Fibroblast of villous mesenchyme (primary cell): ENCODE measurements at places on chromosomes 3 and 15.

DNA sequence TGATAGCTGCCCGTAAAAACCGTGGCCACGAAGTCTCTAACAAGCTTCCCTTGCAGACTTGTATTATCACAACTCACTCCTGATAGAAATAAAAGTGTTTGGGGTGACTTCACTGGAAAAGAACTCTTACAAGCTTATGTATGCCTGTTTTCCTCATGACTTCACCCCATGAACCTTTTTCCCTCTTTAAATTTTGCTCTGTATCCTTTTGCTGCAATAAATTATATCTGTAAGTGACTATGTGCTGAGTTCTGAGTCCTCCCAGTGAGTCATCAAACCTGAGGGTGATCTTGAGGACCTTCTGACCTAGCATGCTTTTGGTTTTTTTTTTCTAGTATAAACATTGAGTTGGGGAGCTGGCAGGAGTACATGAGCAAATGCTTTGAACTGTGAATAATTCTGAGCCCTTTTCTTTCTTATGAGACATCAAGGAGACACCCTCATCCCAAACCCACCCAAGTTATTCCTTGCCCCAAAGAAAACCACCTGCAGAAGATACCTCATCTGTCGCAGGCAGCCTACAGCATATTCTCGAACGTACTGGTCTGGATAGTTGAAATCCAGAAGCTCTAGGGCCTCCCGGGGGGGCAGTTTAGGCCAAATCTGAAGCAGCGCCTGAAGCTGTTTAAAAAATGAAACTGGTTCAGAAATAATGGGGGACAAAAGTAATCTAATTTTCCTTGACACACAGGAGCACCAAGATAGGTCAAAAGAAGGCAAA, 85.9 kb downstream of the FAIM start:
- peak; percentile 98 for DNase-seq

DNA sequence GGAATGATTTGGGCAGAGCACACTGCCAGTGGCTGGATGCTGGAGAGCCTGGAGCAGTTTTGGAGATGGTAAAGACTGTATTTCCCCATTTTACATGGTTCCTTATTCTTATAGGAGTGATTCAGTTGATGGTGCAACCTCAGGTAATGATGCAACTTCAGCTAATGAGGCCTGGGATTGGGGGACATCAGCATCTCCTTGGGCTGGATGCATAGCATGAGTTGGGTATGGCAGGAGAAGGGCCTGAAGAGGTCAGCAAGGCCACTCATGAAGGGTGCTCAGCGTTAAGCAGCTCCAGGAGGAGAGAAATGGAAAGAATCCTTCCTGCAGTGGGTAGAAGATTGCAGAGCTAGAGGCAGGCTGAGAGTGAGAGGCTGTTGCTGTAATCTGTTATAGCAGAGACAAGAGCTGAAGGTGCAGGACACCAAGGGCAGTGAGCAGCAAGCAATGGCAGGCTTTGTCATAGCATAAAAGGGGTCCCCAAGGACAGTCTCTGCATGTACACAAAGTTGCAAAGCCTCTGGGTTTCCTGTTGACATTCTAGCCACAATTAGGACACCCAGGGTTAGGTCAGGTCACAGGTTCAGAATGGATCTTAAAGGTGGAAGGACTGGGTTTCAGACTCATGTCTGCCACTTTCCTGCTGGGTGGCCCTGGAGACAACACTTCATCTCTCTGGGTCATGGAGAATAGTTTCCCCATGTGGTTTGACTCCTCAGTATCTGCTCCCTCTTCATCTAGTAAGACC, 29.5 kb upstream of the SNRK start:
- no peak for DNase-seq

- no peak for DNase-seq
Measured at GRCh38 chr3:56053727-56054126, 414.5 kb downstream of the ERC2 start.

GRCh38 chr3:14467814-14468620, 65.6 kb downstream of the SLC6A6 start:
- peak; percentile 26 for DNase-seq

GRCh38 chr15:89912674-89913396, at the start of gene ARPIN:
TSS of gene ARPIN (minus strand) at chr15:89912952. CDS start at chr15:89912835, 117 bp downstream.
- peak; percentile 56 for DNase-seq

DNA sequence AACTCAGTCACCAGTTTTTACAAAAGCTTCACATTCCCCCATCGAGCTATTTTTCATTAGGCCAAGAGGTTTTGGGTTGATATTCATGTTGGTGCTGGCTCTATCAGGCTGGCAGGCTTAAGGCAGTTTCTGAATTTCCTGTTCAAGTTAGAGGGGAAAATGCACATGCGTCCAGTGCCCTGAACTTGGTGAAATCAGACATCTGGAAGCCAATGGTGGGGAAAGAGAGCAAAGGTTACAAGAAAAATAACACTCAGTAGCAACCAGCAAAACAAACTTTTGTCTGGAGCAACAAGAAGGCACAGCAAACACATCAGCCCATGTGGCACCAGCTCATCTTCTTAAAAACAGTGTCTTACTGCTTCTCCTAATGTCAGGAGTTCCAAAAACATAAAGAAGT, 155.6 kb upstream of the TSC22D2 start:
- peak; percentile 85 for DNase-seq

DNA sequence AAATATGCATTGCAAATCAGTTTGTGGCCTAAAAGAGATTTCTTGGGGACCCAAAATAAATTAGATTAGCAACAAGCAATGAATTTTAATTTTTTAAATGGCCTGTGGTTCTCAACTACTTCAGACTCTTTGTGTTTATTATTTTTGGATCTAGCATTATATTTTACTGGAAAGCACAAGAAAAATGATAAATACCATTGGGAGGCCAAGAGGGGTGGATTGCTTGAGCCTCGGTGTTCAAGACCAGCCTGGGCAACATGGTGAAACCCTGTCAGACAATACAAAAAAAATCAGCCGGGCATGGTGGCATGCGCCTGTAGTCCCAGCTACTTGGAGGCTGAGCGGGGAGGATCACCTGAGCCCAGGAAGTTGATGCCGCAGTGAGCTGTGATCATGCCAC, 13.6 kb downstream of the LACTB start:
- no peak for DNase-seq

GRCh38 chr3:16513141-16514020, at the start of gene RFTN1:
TSS of gene RFTN1 (minus strand) at chr3:16513699. CDS start at chr3:16493869, 19,830 bp downstream.
- peak; percentile 69 for DNase-seq

GRCh38 chr3:34176723-34177122, 378.3 kb downstream of the PDCD6IP start:
- no peak for DNase-seq

GRCh38 chr15:71149646-71150557, 34.6 kb downstream of the THSD4 start:
- peak; percentile 47 for DNase-seq

GRCh38 chr3:177948716-177949425, 587.4 kb upstream of the KCNMB2 start:
- DNase-seq: no peak

- DNase-seq: no peak
Measured at GRCh38 chr15:48814286-48814685, 3.4 kb upstream of the CEP152 start.

- DNase-seq: no peak
Measured at GRCh38 chr3:73804204-73804603, 179.5 kb upstream of the PDZRN3 start.

DNA sequence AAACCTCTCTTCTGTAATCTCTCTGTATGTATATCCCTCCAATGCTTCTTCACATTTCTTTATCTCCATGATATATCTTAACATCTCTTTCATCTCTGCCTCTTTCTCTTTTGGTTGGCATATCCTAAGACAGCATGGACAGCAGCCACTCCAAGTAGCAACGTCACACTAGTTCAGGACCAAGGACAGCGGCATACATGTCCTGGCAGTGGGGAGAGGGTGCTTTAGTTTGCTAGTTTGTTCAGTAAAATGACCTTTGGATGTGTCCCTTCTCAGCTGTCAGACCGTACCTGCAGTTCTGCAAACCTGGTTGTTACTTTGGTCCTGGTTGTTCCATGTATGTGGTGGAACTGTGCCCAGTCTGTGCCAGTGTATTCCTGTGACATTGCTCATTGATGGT, 225.6 kb upstream of the ROPN1 start:
- DNase-seq: peak; percentile 74

DNA sequence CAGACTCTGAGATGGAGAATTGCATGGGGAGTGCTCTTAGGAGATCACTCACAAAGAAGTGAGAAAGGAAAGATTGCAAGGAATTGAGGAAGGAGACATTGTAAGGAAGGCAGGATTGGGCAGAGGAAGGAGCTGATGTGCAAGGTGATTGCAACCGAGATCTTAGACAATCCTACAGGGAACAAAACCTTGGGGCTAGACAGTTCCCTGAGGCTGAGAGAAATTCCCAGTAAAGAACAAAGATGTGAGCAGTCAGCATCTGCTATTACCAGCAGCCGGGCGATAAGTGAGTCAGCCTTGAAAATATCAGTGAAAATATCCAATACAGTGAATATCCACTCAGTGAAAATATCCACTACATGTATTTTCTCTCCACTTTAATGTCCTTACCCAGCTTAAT, 143.6 kb upstream of the TBC1D5 start:
- no peak for DNase-seq

DNA sequence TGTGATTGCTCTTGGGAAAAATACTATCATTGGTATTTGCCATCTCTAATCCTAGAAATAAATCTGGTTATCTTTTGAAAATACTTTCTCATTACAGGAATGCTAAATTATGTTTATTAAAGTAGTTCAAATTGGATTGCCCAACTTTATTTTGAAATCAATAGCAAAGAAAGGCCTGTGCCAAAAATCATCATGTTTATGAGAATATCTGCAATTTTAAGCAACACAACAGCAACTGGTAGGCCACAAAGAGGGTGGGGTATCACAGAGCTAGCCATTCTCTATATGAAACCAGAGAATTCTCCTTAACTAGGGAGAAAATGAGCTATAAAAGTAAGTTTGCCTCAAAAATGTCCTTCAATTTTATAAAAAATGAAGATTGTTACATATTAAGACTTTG, 11.9 kb upstream of the TM4SF19 start:
- DNase-seq: no peak

DNA sequence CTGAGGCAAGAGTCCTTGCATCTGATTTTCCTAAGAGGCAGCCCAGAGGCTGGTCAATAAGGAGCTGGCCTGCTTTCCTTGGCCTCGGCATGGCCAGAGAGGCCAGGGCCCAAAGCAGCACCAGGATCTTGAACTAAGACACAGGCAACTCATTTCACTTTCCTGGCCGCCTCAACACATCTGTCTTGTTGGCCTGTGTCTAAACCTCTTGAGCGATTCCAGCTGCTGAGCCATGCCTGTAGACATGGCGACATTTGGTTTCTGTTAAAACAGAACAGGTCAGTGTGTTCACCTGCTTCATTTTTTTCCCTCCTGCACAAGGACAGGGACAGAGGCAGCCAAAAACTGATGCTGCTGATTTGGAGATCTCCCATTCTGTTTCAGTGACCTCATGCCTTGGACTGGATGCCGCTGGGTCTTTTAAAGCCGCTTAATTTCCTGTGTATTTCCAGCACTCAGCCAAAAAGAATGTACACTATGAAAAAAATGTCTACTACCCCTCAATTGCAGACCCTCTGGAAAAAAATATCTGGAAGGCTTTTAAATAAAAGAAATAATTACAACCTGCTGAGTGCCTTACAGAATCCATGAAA, 266.6 kb upstream of the ICE2 start:
- DNase-seq: no peak

GRCh38 chr3:18623220-18623619, 198.1 kb upstream of the SATB1 start:
- no peak for DNase-seq

DNA sequence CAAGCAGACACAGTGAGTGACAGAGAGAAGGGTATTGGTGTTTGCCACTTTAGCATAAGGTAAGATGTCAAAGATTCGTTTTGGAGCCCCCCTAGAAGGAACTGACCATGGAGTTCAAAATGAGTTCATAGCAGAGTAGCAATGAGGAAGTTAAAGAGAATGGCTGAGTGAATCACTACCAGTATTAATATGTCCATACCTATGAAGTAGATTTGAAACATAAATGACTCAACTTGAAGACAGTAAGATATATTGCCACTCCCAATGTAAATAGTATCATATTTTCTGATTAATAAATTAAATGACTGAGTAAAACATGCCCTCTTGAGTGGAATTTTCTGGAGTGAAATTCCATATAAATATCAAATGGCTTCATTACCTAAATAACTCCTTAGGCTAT, 675.1 kb downstream of the NLGN1 start:
- DNase-seq: no peak

DNA sequence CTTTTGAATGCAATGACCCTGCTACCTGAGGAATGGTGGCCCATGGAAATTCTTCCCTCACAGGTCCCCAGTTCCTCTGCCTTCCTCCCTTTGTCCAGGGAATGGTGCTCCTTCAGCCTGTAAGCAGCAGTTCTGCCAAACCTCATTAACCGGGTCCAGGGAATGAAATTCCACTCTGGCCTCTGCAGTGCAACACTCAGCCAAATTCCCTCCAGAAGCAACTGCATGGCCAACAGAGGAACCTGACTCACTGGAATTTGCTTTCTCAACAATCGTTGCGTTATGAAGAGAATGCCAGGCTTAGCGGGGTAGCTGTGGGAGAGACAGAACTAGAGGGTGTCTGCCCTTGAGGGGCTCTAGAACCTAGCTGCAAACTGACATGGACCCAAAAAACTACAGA, 449.4 kb upstream of the PROK2 start:
- peak; percentile 29 for DNase-seq

DNA sequence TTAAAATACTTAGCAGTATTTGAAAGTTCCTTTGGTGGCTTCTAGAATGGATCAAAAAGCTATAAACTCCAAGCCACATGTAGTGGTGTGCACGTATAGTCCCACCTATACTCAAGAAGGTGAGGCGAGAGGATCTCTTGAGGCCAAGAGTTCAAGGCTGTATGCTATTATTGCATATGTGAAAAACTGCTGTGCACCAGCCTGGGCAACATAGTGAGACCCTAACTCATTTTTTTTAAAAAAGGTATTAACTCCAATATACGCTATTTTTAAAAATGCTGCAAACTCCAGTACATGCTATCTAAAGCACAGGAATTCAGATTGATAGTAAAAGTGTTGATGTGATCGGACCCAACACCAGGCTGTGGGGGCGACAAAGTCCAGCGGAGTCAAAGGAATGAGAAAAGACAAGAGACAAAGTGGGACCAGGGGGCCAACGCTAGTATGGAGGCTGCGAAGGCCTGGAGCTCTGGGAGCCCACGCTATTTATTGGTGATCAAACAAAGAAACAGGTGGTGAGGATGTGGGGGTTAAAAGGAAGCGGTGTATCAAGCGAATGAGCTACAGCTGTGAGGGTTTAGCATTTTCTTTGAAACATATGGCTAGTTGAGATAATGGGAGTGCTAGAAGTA, 66.6 kb downstream of the ARIH1 start:
- DNase-seq: no peak

DNA sequence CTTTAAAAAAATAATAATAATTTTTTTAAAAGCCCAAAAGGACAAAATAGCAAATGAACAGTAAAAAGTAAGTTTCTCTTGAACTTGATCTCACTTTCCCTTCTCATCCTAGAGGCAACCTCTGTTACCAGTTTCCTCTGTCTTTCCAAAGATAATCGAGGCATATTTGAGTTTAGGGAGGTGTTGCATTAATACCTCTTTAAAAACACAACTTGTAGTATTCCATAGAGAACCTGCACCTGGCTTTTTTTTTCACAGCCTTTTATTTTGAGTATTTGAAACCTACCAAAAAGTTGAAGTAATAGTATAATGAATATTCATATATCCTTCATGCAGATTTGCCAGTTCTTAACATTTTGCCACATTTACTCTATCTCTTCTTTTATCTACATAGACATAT, 9.1 kb downstream of the CSK start:
- DNase-seq: no peak

GRCh38 chr3:187648177-187648576, 22.0 kb downstream of the SST start:
- no peak for DNase-seq
